ENCODE measurements at places on chromosomes 2 and 18. TPM values are rescaled to one million over a fixed set of nuclear protein-coding genes. Genes with fewer than 3 reads are reported as not detected.

Gene ANKRD30BL
- not detected for total RNA-seq

Gene TRIM43
- total RNA-seq: not detected

Gene LIMS2
- 0.77 TPM for total RNA-seq

Gene GAD1
- 0.09 TPM for total RNA-seq

Gene REG3A
- not detected for total RNA-seq

Gene CDKL4
- 4.3 TPM for total RNA-seq

Gene GPR35
- total RNA-seq: 0.52 TPM

Gene LCT
- total RNA-seq: 0.09 TPM

Gene CDH2
- total RNA-seq: 10.5 TPM

Gene IL37
- total RNA-seq: not detected

Gene ACVR1C
- total RNA-seq: 0.43 TPM

Gene INPP5D
- total RNA-seq: 1.3 TPM

Gene GDF7
- total RNA-seq: under 0.01 TPM

Gene LYPD6
- total RNA-seq: not detected

Gene CD226
- 0.34 TPM for total RNA-seq

Gene COL4A3
- total RNA-seq: under 0.01 TPM

Gene CLEC4F
- not detected for total RNA-seq

Gene SEMA4F
- 4.1 TPM for total RNA-seq

Gene FOXI3
- total RNA-seq: not detected

Gene GNLY
- not detected for total RNA-seq

Gene CREG2
- total RNA-seq: 0.26 TPM

Gene SCN2A
- total RNA-seq: 10.9 TPM

Gene CAVIN2
- total RNA-seq: 25.4 TPM

Gene TMEFF2
- total RNA-seq: 2.2 TPM

Gene MYCN
- not detected for total RNA-seq

Gene HAT1
- 18.4 TPM for total RNA-seq

Gene RAD51AP2
- total RNA-seq: not detected

Gene GYPC
- 93.3 TPM for total RNA-seq

Gene FTCDNL1
- total RNA-seq: 1.2 TPM

Gene HOXD13
- total RNA-seq: not detected

Gene EVA1A
- total RNA-seq: 5.8 TPM

Gene CD8B2
- total RNA-seq: not detected

Gene ABCG8
- total RNA-seq: not detected

Gene KHK
- total RNA-seq: 0.32 TPM

Gene MTCL1
- 32.9 TPM for total RNA-seq

Gene PTPN4
- 16.4 TPM for total RNA-seq

Gene SERPINB11
- not detected for total RNA-seq

Gene ALPG
- not detected for total RNA-seq

Gene G6PC2
- not detected for total RNA-seq

Gene WIPF1
- 5.2 TPM for total RNA-seq

Gene SERPINB3
- not detected for total RNA-seq

Gene TDRD15
- total RNA-seq: not detected

Gene FAM110C
- total RNA-seq: not detected

Gene SOS1
- 14.7 TPM for total RNA-seq

Gene DAW1
- total RNA-seq: 0.16 TPM

Gene UBXN4
- 61.6 TPM for total RNA-seq

Gene COL4A4
- 0.16 TPM for total RNA-seq

Gene RAB17
- 0.17 TPM for total RNA-seq

Gene BABAM2
- 12.8 TPM for total RNA-seq

Gene EGR4
- under 0.01 TPM for total RNA-seq
